ENCODE measurements at places on chromosomes 4 and X.

DNA sequence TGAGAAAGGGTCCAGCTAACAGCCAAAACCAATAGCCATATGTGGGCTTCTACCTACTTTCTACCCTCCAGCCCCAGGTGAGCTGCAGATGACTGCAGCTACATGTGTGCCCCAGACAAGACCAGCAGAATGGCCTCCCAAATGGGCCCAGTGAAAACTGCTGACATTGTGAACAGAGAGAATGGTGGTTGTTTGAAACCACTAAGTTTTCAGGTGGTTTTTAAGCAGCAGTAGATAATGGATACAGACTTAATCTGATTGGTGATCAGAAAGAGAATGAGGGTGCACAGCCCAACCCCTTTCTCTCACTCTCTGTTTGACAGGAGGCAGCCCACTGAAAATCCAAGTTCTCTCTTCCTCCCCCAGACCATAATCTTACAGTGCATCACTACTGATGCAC, 42.5 kb upstream of the BBS12 start:
- DNase-seq: no peak

GRCh38 chr4:155889031-155889793, 14.3 kb upstream of the TDO2 start:
- no peak for DNase-seq

- no peak for DNase-seq
These were observed 61.9 kb downstream of the ARHGAP10 start for GRCh38 chr4:147793569-147794313.

DNA sequence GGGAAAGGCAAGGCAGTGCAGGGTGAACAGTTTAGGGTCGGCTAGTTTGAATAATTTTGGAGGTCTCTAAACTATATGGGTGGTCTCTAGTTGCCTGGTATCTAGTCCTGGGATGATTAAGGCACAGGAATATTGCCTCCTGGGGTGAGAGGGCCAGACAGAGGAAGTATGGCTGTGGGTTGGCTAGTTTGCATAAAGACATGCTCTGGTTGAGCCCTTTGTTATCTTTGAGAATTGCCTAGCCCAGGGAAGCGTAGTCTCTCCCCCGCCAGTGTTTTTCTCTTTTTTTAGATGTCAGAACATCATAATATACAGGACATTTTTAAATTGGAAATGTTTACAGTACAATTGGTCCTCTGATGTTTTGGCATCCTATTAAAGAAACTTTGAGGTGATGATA, 163.5 kb downstream of the PWWP3B start:
- no peak for DNase-seq

DNA sequence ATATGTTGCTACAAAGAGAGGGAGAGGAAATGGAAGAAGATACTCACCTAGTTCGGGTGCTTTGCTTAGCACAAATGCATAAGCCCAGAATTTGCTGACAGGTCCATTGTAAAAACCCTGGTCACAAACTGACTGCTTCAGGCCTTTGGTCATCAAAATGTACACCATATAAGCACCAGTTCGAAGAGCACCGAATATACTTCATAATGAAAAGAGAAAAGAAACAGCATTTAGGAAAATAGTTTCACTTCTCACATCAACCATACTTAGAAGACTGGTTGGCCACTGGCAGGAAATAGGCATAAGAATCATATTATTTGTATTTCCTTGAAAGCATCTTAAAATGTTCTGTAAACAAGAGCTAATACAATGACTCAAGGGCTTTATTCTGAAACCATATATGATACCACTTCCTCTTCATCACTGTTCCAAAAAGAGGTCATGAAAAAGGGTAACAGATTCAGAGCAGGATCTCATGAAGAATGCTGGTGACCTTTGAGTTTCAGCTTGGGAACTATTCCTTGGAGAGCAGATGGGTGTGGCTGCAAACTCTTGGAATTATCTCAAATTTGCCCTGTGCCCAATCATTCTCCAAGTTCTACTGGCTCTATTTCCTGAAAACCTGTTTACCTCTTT, 138.7 kb downstream of the ELOVL6 start:
- no peak for DNase-seq

DNA sequence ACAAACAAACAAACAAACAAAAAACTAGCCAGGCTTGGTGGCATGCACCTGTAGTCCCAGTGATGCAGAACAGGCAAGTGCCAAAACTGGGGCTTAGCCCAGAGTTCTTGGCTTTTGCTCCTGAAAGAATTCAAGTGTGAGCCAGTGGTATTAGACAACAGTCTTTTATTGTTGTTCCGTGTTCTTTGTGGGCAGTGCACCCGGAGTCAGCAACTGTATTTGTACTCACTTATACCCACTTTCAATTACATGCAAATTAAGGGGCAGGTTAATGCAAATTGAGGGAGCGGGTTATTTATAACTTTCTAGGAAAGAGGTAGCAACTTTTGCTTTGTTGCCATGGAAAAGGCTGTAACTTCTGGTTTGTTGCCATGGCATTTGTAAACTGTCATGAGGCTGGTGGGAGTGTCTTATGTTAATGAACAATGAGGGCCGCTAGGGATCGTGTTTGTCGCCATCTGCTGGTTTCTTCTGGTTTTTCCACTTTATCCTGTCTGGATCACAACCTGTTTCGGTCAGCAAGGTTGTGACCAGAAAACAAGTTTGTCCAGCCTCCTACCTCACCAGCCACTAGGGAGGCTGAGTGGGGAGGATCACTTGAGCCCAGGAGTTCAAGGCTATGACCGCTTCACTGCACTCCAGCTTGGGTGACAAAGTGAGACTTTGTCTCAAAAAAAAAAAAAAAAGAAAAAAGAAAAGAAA, 88.8 kb upstream of the ESX1 start:
- no peak for DNase-seq

DNA sequence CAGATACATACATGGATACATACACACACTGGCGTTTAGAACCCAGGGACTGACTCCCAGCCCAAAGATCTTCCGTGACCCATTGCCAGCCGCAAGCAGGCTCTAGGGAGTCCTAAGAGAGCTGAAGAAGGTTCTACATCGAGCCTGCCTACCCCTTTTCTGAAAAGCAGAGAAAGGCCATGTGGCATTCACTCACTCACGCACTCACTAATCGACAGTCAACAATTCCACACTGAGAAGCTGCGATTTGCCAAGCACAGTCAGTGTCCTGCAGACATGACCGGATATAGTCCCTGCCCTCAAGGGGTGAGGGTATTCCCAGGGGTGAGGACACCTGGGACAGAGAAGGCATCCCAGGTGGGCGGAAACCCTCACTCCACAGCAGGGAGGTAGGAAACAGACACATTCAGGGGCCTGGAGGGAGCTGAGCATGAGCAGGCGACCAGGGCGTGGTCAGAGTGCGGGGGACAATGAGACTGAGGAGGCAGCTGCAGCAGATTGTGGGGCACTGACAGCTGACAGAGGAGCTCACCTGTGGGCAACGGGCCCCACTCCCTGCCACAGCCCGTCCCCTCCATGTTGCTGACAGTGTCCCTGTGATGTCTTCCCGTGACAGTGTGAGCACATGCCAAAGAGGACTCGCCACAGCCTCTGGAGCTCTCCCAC, 13.2 kb upstream of the MAN2B2 start:
- DNase-seq: no peak

DNA sequence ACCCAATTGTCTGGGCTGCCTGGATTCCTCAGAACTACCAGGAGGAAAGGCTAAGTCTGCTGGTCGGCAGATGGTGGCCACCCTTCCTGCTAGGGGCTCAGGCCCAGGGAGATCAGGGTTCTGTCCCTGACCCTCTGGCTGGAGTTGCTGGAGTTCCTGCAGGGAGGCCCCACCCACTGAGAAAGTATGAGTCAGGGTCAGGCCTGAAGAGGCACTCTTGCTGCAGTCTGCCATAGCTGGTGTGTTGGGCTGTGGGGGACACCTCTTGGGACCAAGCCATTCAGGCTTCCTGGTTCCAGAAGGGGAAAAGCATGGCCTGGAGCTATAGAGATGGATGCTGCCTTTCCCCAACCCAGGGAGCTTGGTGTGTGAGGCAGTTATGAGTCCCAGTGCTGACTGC, 40.4 kb upstream of the PCDH18 start:
- no peak for DNase-seq

DNA sequence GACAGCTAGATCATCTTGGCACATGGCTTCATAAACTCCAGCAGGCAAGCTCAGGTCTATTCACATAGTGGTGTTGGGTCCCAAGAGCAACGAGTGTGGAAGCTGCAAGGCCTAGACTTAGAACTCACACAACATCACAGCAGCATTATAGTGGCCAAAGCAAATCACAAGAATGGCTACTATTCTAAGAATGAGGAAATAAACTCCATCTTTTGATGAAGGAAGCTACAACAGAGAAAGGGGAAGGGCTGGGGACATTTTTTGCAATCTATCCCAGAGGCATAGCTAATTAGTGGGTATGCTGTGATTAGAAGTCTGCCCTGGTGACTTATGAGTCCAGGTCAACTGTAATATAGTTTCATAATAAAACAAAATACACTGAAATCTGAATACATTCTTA, 42.9 kb upstream of the TAB3 start:
- no peak for DNase-seq

- no peak for DNase-seq
These were observed 89.7 kb downstream of the EPHA5 start for GRCh38 chr4:65580551-65580950.

- DNase-seq: no peak
These were observed 155.8 kb downstream of the SHROOM3 start for GRCh38 chr4:76590798-76591281.

GRCh38 chrX:133444952-133445831, 29.9 kb upstream of the GPC4 start:
- no peak for DNase-seq

Data from RWPE2 (cell line).